Progenitor cell of endocrine pancreas (in vitro differentiated cells): ENCODE measurements at places on chromosomes 7 and 10.

DNA sequence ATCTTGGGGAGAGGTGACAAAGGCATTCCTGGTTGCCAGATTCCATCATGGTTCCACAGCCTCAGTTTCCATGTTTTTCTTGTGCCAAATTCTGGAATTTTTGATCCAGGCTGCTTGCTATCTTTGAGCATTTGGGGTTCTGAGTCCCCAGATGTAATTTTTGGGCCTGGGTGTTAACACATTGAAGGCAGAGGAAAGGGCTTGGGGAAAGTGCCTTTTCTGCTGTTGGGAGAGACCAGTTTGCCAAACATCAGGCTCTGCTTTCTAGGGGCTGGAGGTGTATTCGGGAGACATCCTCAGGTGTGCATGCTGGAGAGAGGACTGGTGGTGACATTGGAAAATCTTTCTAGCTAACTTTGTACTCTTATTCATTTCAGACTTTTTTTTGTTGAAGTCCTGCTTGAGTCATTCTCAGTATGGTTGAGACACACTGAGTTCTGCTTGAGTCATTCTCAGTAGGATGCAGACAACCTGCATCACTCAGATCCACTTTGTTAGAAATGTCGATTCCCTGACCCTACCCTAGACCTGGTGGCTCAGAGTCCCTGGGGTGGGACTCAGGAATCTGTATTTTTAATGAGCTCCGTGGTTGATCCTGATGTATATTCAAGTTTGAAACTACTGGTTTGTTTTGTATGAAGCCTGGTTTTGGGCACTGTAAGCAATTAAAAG lies 101.0 kb downstream of the LRMDA start:
- no peak for DNase-seq
- no peaks in the 10 kb centered on the region for H3K36me3 ChIP-seq
- H3K27me3 ChIP-seq, result peaks cover 26% of the 10 kb centered on the region
- no peak overlapping the region for H3K4me3 ChIP-seq

DNA sequence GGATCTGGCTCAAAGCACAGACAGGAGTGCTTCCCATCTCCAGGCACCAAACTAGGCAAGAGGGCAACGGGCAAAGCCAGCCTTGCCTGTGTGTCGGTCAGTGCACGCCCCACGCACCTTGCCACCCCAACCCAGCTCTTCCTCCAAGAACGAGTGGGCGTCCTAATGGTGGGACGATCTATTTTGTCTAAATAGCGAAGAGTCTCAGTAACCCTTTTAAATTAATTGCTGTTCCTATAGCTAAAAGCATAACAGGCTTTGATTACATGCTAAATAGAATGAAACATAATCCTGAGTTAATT lies 12.2 kb downstream of the EN2 start:
- no peak overlapping the region for H3K27ac ChIP-seq
- DNase-seq, result no peak
- peaks cover 92% of the 10 kb centered on the region for H3K27me3 ChIP-seq
- no peak overlapping the region for H3K4me3 ChIP-seq

DNA sequence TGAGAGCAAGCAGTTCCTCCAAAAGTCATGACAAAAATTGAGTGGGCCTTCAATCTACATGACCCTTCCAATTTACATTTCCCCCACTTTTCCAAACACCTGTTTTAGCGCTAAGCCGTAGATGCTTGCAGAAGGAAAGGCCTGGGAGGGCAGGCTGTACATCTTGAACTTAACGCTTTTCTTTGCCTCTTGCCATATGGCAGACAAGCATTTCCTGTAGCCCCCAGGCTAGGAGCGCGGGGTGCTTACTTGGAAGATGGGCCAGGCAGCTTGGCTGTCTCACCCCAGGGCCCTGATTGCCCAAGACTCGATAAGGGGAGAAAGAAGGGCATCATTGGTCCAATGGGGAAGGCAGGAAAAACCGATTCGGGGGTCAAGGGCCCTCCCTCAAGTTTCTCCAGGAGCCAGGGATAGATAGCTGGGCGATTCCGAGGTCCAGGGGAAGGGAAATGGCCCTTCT lies 1.8 kb downstream of the HOXA10 start:
- no peak overlapping the region for H3K27ac ChIP-seq
- H3K36me3 ChIP-seq, result no peaks in the 10 kb centered on the region
- H3K4me3 ChIP-seq, result no peak overlapping the region

DNA sequence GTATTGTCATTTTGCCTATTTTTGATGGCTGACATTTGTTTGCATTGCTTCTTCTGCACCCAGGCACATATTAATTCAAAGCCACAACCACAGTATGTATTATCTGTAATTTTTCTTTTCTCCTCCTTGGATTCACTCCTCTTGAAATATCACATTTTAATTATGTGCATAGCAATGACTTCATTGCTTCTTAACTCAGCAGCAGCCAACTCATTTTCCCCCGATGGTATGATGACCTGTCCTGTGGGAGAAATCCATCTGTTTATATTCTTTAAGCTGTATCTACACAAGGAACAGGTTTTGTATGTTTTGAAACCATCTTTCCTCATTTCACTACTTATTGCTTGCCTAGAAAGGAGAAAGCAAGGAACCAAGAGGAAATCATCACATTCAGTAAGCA lies 588.8 kb downstream of the INHBA start:
- no peak overlapping the region for H3K27ac ChIP-seq
- no peaks in the 10 kb centered on the region for H3K27me3 ChIP-seq
- H3K36me3 ChIP-seq, result no peaks in the 10 kb centered on the region
